ENCODE measurements at places on chromosomes 2 and 18.
A peak's percentile ranks its signal among the peaks of the same experiment; 100 is the strongest.

- DNase-seq: no peak
Measured at GRCh38 chr2:153115141-153115540, 363.4 kb downstream of the RPRM start.

DNA sequence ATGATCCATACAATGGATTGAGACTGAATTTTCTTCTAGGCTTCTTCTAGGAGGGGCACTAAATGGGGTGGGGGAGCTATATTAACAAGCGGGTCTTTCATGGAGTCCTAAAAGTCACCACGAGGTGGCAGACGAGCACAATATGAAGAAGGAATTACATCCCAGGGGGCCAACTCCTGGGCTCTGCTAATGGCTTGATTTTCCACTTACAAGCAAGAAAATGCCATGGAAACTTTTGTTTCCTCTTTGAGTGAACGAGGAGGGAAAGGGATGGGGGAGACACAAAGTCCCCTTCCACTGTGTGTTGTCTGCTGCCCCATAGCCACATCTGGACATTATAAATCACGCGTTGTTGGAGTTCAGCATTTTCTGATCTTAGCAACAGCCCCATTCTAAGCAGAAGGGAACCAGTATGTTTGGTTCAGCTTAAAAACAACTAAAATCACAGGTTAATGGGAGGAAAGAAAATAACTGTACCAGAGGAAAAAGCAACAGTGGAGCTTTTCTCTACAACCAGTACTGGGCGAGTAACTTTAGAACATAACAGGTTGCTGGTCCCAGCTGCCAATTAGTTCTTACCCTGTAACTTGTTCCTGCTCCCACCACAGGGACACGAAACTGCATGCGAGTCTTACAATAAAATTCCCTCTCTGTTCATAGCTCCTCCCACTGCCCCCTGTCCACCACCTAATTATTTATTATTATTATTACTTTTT, 285.0 kb upstream of the PARD3B start:
- peak; percentile 32 for DNase-seq

GRCh38 chr2:191748528-191749180, 70.7 kb downstream of the NABP1 start:
- DNase-seq: no peak

DNA sequence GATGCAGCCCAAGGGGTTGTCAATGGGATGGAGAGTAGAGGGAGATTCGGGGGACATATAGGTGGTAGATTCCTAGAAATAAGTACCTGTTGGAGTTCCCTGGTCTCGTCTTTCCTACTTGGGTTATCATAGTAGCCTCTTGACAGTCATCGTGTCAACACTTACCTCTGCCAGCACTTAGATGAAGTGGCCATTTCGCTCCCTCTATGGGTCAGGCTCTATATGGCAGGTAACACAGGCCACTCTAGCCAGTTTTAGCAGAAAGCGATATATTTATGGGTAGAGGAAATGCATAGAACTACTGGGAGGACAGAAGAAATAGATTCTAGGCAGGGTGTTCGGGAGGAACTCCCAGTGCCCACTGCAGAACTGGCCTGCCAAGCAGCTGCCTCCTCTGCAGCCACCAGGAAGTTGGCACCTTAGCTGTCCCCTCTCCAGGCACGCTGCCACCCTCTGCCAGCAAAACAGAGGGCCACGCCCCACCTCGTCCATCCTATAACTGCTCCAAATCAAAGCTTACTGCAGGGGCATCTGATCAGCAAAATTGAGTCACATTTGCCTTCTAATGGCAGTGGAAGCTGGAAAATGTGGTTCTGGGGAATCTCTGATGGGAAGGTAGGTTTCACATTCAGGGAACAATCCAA, 181.3 kb downstream of the INSIG2 start:
- no peak for DNase-seq

- DNase-seq: no peak
Measured at GRCh38 chr2:3272761-3273160, 104.9 kb downstream of the EIPR1 start.

GRCh38 chr2:46350029-46350689, 53.0 kb downstream of the EPAS1 start:
- DNase-seq: no peak

GRCh38 chr2:103293067-103293741, 531.4 kb downstream of the TMEM182 start:
- no peak for DNase-seq

DNA sequence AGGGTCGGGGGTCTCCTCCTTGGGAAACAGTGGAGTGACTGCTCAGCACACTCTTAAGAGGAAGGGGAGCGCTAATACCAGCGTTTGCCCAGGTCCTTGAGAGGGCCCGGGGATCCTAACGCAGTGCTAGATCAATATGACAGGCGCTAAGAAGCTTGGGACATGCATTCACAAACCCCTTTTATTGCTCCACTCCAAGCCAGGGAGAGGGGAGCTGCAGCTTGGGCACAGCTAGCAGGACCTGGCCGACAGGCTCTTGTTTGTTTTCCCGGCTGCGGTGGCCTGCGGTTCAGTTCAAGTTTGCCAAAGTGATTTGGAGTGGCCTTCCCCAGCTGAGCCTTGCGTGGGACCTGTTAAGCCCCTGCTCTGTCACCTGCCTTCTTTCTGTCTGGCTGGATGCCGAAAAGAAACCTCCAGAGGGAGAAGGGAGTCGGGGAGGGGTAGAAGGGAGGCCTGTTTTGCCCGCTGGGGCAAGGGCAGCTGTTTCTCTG, 152.1 kb downstream of the GLI2 start:
- DNase-seq: no peak

DNA sequence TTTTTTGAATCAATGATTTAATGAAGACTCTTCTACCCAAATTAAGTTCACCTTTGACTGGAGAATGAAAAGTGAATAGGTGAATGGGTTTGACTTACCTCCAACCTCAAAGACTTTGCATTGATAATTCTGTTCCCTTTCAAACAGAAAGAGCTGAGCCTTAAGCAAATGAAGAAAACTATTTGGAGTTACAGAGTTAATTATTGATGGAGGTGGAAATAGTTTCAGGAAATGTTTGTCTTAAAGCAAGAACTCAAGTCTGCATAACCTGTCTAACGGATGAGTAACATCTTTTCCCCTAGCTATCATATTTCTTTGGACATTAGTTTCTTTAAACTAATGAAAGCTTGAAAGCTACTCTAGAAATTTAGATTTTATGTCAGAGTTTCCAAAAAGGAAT, 166.5 kb downstream of the CERS6 start:
- no peak for DNase-seq

DNA sequence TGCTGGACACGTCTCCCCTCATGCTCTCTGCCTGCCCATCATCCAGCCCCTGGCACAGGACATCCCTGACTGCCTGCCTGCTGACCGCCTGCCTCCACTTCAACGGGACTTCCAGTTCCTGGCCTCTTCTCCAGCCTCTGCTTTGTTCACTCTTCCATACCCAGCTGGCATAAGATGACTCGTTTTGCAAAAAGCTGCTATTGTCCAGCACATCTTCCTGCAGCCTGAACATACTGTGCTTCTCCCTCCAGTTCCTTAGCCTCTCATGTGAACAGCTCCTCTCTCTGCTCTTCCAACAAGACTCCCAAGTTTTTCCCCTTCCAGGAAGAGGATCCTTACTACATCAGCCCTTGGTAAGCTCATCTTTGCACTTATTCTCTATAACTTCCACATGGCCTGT, 62.4 kb upstream of the SKOR2 start:
- no peak for DNase-seq

GRCh38 chr2:178244777-178245176, 50.5 kb downstream of the OSBPL6 start:
- DNase-seq: no peak

- DNase-seq: no peak
Measured at GRCh38 chr18:59813942-59814341, 85.9 kb upstream of the PMAIP1 start.
